ENCODE measurements at places on chromosomes 16 and 17. TPM values are rescaled to one million over a fixed set of nuclear protein-coding genes. Genes with fewer than 3 reads are reported as not detected.

METTL22 gene
- total RNA-seq: 20.7 TPM

TSNAXIP1 gene
- total RNA-seq: 0.65 TPM

TM4SF5 gene
- total RNA-seq: not detected

KRT31 gene
- 27.0 TPM for total RNA-seq

ACSM5 gene
- total RNA-seq: not detected

All from foreskin keratinocyte (primary cell).